NCI-H1092 treated with DMSO at 0.1 percent for 48 hours (cell line): ENCODE measurements at places on chromosomes 1 and 21.
A peak's percentile ranks its signal among the peaks of the same experiment; 100 is the strongest.

- DNase-seq = no peak
These were observed 41.3 kb downstream of the COL6A1 start for GRCh38 chr21:46022551-46023525.

DNA sequence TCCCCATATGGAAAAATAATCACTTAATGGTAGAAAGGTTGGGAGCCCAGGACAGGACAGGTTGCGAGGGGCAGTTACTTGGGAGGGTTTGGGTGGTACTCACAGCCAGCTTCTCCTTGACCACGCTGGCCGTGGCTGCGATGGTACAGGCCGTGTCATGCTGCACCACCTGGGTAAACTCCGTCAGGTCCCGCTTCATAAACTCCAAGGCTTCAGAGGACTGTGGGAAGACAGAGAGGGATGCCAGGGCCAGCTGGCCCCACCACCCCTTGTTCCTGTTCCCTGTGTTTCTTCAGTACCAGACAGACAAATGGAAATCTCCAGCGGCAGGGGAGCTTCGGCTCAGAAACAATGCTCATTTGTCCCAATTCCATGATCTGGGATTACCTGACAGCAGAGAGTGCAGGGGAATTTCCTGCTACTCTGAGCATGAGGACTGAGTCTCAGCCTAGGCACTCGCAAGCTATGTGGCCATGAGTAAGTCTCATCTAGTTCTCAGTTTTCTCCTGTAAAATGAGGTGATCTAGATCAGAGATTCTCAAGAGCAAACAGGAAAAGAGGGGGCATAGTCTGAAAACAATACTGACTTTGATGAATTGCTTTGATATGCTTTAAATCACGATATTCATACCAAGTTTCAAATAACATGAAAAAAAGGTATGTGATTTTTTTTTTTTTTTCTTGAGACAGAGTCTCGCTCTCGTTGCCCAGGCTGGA lies 7.4 kb downstream of the BSDC1 start:
- DNase-seq = no peak

DNA sequence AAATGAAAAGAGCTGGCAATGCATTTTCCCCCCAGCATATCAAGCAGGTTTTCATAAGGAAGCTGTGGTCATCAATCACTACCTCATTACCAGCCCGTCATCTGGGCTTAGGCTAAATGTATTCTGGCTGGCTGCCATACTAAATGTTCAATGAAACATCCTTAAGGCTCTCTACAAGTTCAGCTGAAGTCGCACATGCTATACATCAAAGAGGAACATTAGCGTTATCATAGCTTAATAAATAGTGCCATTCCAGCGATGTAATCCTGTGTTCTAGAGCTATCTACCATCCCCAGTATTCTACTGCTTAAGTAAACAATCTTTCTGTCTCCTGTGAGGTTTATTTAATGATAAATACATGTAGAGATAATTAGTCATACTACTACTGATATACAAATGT lies 288.8 kb downstream of the DPYD start:
- no peak for DNase-seq

DNA sequence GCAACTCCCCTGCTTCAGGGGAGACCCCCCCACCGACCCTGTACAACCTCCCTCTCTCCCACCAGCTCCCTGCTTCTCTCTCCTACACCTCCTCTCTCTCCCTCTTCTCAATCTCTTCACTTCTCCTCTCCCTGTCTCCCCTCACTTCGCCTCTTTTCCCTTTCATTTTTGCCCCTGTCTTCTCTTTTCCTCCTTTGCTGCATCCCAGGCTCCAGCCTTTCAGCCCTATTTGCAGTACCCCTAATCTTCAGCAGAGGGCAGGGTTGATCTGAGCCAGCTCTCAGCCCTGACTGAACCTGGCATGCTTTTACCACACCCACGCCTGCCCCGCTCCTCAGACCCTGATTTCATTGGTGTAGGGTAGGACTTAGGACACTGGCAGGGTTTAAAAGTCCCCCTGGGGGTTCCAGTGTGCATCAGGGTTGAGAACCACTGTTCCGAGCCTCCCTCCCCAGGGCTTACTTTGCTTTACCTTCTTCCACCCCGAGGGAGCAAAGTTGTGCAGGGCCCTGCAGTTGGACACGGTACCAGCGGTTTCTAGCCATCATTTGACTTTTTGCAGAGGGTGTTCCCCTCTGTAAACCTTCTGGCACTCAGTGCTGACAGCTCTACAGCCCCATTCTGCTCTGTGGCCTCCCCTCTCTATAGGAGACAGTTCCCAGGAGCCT lies 67.3 kb upstream of the CNTN2 start:
- peak; percentile 30 for DNase-seq

DNA sequence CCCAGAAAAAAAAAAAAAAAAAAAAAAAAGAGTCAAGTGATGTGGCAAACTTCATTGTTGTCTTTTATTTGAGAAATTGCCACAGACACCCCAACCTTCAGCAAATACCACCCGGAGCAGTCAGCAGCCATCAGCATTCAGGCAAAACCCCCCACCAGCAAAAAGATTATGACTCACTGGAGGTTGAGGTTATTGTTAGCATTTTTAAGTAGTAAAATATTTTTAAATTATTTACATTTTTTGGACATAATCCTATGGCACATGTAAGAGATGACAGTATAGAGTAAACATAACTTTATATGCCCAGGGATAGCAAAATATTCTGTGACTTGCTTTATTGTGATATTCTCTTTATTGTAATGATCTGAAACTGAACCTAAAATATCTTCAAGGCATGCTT lies 95.6 kb downstream of the CENPF start:
- DNase-seq = no peak

DNA sequence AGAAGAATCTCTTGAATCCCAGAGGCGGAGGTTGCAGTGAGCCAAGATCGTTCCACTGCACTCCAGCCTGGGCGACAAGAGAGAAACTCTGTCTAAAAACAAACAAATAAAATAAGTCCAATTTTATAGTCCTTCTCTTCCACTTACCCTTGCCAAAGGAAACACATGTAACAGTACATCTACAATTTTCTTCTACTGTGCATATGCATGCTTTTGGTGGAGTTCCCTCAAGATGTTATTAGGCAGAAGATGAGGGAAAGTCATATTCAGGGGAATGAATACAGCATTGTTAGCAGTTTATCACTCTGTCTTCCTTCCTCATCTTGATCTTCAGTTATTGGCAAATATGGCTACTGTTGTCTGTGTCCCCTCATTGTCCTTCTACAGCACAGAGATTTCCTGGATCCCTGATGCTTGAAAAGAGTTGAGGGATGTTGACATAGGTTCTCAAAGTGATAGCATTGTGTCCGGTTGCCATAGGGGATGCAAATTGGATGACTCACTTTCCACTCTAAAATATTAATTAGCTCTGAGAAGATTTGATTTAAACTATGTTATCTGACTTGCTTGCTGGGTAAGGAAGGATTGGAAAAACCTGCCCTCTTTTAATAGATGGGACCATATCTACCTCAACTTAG lies 1173.6 kb downstream of the KCNT2 start:
- DNase-seq = no peak

- no peak for DNase-seq
These were observed 10.6 kb upstream of the PARS2 start for GRCh38 chr1:54774820-54775498.

DNA sequence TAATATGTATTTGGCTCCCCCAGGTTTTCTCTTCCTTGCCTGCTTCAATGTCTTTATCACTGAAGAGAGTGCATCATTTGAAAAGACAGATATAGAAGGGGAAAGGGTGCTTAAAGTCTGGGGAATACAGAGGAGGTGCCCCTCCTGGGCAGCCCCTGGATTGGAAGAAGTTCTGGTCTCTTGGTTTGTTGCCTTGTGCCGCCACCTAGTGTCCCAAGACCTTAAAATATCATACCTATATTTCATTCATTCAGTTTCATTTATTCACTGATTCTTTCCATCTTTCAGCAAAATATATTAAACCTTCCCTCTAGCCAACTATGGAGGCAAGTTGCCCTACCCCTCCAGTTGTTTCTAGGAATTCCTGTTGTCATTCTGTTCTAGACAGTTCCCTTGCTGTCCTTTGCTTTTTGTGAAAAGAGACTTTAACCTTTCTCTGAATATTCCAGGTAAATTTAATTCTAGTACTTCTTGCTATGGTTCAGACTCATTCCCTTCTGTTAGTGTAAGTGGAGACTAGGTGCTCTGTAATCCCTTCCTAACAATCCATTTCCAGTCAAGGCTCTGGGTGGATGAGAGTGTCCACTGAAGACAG lies 56.1 kb downstream of the MEF2D start:
- DNase-seq = peak; percentile 21

GRCh38 chr1:80245813-80246212 lies 1239.3 kb upstream of the ADGRL4 start:
- DNase-seq = no peak

DNA sequence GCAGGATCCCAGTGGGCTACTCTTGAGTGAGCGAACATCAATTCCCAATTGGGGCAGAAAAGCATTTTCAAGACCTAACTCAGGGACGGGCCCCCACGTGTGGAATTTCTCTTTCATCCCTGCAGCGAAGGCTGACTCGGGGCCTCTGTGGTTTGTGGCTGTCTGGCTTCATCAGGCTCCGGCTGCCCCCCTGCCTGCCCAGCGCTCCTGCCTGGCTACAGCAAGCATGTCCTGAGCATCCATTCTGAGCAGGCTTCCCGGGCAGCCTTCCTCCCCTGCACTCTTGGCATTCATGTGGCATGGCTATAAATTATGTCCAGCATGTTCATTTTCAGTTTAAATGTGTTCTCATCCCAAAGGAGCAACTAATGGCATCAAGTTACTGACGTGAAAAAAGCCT lies 588.1 kb downstream of the KIF26B start:
- DNase-seq = no peak

- no peak for DNase-seq
These were observed 21.5 kb downstream of the NDUFS5 start for GRCh38 chr1:39047374-39048229.

DNA sequence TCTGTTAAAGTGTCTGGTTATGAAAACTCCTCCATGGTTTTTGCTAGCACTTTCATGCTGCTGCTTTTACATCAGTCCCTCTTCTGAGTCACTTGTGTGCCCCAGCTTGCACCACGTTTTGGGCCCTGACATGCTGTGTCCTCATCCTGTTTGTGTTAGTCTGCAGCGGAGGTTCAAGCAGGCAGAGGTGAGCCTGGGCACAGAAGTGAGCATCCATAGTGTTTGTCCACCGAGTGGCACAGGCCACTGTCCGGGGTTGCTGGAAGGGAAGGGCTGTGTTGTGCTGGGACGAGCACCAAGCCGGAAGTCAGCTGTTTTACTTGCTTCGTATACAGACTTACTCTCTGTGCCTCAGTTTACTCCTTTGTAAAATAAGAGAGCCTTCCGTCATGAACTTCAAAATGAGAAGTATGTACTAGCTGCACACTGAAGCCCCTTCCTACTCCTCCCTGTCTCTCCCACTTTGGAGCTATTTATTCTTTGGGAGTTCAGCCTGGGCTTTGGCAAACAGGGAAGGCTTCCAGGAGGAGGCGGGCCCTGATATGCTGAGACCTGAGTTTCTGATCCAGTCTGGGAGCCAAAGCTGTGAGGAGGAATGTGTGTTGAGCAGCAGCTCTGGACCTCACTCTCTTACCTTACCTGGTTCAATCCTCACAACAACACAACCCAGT lies 10.7 kb upstream of the LAPTM5 start:
- DNase-seq = no peak

GRCh38 chr1:54364995-54365394 lies 41.2 kb downstream of the SSBP3 start:
- DNase-seq = no peak

GRCh38 chr1:229437443-229437842 lies 3.5 kb upstream of the ACTA1 start:
- DNase-seq = no peak

GRCh38 chr1:84152649-84153056 lies 8.6 kb downstream of the PRKACB start:
- no peak for DNase-seq

DNA sequence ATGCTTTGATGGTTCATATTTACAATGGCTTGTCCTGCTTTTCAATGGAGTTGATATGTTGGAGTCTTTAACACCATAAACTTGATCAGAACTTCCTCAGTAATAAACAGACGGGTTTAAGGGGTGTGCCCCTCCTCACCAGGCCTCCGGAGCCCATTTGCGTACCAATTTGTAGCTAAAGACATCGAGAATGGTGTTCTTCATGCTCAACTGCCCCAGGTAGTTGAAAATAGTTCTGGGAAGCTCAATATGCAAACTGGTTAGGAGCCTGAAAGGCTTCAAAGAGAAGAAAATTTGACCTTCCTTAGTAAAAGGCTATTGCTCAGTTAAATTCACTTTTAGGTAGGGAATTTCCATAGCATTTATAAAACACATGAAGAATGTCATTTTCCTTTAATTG lies 68.1 kb upstream of the RRP15 start:
- no peak for DNase-seq

DNA sequence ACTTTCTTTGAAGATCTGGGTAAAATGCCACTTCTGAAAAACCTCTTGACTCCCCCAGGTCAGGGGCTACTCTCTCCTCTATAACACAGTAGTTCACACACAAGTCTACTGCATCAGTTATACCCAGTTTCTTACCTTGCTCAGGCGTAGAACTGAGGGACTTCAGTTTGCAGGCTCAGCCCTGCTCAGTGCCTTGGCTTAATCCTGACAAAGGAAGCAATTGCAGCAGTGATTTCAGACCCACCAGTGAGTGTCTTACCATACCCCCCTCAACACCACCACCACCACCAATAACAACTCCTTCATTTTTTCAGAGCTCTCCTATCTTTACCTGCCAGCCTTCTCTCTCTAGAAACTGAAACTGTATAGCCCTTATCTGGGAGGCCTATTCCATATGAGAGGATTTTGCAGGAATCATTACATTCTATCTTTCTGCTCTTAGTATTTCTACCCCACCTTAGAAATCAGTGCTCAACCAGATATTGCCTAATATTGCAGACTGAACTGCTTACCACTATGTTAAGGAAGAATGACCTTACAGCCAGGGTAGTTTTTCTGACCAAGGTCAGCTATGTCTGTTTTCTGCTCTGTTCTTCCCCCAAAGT lies 105.5 kb upstream of the S1PR1 start:
- no peak for DNase-seq

- DNase-seq = no peak
These were observed 77.6 kb downstream of the RPS6KA1 start for GRCh38 chr1:26607186-26607585.

- no peak for DNase-seq
These were observed 17.0 kb downstream of the SRRM1 start for GRCh38 chr1:24659993-24660665.

GRCh38 chr1:10781137-10781536 lies 15.3 kb downstream of the CASZ1 start:
- DNase-seq = peak; percentile 43
